Purkinje cell (primary cell): ENCODE measurements at places on chromosomes 5 and 9. TPM values are rescaled to one million over a fixed set of nuclear protein-coding genes. Genes with fewer than 3 reads are reported as not detected.

The PRSS3 gene
- 4.4 and 26.2 TPM in 2 replicates for polyA plus RNA-seq

The FOXD4 gene
- polyA plus RNA-seq = not detected in 2 replicates

The CDX1 gene
- not detected in 2 replicates for polyA plus RNA-seq

The ENTREP1 gene
- 3.5 and 6.7 TPM in 2 replicates for polyA plus RNA-seq
